GM12865 (cell line): ENCODE measurements at places on chromosomes 5 and 9.

DNA sequence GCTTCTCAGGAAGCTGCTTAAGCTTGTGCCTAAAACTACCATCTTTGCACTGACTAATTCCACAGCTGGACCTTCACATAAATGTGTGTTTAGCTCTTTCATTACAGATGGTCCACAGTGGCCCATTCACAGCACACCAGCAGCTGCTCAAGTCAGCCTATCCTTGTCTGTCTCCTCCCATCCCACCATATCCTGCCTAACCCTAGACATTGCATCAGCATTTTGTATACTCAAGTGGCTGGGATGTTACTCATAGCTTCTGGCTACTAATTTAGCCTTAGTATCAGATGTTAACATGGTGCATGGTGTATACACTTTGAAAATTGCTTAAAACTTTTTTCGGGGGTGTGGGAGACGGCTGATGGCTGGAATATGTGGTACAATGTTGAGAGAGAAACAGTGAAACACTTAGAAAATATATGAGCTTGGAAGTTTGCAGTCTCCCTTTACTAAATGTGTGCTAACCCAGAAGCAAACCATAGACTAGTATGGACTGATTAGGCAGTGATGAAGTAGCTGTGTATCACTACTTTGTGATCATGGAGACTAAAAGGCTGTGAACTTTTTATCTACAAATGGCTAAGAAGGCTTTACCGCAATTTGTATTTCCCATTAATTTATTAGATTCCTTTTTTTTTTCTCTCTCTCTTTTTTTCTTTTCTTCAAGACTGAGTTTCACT, 83.1 kb downstream of the JMY start:
- DNase-seq = no peak

DNA sequence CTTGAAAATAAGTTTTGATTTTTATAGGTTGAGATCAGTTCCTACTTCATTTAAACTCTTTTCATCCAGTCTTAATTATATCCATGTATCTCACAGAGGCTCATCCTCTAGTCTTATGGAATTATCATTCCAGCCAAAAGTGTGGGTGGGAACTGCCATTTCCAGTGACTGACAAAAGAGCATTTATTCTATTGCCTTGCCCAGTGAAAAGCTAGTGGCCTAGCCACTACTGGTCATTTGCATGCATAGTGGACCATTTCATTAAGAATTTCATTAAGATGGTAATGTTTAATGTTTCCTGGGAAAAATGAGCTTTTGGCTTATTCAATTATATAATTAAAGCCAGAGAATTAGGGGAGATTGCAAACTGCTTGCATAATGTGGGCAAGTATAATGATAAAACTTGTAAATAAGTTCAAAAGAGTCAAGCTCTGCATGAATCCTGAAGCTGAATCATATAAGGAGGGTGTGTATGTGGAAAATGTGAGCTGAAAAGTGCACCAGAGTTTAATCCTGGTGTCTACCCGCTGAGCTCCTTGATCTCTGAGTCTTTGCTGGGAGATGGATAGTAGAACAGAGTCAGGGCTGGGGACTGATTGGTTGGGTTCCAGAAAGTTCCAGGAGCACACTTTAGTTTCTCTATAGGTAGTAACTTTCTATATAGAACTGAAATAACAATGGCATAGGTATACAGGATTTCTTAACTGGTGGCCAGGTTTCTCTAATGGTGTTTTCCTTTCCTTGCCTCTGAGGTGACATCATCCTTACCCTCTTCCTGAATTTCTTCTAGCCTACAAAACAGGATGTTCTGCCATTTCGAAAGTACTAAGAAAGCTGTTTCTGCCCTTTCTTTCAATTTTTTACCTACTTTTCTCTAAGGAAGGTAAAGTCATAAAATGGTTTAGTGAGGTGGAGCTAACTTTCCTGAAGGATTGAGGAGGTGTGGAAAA, 78.5 kb downstream of the KIF4B start:
- no peak for DNase-seq

GRCh38 chr5:96434201-96434645, 1.2 kb upstream of the PCSK1 start:
- DNase-seq = peak; percentile 65

GRCh38 chr9:134891053-134891452, 10.4 kb downstream of the FCN2 start:
- DNase-seq = no peak

DNA sequence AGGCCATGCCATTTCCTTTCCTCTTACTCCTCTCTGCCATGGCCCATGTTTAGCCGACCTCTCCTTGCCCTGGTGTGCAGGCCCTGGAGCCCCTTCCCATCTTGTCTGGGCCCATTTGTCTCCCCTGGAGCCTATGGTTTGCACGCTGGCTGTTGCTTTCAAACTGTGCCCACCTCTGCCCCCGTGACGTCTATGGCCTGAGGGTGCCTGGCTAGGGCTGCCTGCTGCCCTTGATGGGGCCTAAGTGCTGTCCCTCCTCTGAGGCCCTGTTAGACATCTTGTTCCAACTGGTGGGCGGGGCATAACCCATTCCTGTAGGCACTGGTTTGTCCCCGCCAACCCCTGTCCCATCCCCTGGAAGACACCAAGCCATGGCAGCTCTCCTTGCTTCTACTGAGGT, 22.7 kb upstream of the ENHO start:
- DNase-seq = no peak

DNA sequence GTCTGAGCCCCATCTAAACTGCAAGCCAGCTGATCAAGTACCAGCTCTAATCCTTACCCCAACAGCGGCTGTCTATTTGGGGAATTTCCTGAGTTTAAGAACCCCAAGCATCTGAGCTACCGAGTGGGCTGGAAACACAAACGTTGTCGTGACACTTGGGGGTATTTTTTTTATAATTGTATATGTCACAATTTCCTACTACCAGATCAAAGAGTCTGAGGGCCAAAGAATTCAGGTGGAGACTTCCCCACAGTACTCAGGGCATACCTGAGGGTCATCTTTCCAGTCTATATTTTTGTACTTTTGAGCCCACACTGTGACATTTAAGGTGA, 42.8 kb downstream of the PTTG1 start:
- no peak for DNase-seq

DNA sequence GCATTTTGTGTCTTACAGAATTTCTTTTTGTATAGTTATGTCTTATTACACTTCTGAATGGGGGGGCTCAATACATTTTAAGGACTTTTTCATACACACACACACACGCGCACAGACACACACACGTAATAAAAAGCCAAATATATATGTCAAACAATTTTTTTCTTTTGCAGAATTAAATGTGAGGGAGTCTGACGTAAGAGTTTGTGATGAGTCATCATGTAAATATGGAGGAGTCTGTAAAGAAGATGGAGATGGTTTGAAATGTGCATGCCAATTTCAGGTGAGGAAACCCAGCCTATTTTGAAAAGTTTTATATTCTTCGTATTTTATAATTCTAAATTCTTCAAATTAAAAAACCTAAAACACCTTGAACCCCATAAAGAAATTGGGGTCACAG, 25.6 kb downstream of the TMEFF1 start:
- DNase-seq = no peak

DNA sequence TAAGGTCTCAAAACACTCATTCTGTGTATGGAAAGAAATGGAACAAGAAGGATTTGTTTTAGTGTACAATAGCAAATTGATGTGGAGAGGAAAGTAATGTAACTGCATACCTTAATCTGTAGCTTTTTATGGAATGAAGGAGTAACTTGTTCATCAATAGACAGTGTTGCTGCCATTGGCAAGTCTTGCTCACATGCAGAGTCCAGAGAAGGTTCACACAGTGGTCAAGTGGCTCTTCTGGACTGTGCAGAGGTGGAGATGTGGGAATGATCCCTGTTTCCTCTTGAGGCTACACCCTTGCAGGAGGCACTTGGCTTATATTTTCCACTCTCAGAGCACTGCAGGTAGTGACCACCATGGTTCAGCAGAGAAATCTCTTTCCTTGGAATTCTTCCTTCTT, 132.9 kb upstream of the ANKH start:
- no peak for DNase-seq

DNA sequence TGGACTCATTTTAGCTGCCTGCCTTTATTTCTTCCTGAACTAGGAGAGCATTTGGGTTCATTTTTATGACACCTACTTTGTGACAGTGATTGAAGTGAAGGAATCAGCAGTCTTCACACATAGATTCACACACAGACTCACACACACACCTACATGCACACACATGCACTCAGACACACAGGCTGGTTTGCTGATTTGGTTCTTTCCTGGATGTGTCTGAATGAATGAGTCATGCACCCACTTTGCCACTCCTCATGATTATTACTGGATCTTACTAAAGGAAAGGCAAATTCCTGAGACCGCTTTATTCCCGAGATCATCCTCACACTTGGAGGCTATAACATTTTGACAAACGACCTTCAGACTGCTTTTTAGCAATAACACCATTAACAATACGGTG, 529.5 kb downstream of the AGTPBP1 start:
- DNase-seq = no peak

- DNase-seq = no peak
Measured at GRCh38 chr5:120304663-120305062, 159.4 kb upstream of the PRR16 start.

DNA sequence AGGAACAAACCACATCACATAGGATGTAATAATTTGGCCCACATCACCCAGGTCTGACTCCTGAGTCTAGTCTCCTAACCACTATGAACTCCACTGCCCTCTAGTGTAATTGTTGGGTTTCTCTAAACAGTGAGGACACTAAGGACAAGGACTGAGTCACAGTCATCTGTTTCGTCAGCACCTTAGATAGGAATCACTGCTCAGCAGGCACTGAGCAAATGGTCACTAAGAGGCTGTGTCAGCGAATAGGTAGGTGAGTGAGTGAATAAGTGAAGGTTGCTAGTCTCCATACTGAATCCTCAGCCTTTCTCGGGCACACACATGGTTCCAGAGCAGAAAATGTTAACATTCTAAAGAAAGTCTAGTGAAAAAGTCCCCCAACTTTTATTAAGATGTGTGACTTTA, 278.6 kb downstream of the SPOCK1 start:
- DNase-seq = peak; percentile 43

- no peak for DNase-seq
Measured at GRCh38 chr5:83434946-83435345, 36.6 kb upstream of the VCAN start.

DNA sequence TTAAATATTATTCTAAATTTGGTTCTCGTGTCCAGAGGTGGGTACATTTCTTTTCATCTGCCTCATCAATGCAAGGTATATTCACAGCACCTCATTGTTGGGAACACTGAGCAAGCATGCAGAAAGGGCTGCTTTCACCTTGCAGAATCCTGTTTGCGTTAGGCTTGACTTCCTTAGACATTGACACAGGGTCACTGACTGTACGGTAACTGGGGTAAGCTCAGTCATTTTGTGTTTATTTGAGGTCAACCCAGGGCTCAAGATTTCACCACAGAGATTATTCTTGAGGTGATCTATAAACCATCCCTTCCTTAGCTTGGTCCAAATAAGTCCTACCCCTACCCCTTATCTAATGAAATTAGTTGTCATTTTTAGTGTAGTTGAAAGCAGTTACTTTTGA, 1.7 kb upstream of the PTPDC1 start:
- peak; percentile 43 for DNase-seq

GRCh38 chr9:4686112-4686511, 6.7 kb downstream of the CDC37L1 start:
- DNase-seq = no peak

GRCh38 chr5:178341851-178342140, 109.2 kb upstream of the PHYKPL start:
- no peak for DNase-seq

DNA sequence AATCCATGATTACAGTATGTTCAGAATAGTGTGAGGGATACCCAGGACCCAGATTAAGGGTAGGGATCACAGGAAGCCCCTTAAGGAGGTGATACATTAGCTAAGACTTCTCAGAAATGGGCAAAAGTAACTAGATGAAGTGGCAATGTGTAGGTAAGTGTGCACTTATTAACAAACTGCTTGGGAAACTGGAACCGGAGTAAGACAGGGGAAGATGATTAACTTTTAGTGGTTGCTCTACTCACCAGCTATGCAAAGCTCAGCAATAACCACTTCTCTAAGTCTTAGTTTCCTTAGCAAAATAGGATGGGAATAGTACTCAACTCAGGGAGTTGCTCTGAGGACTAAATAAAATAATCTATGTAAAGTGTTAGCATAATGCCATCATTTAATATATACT, 182.2 kb downstream of the MCTP1 start:
- DNase-seq = no peak

- DNase-seq = no peak
Measured at GRCh38 chr5:126543660-126544059, 51.4 kb downstream of the ALDH7A1 start.

GRCh38 chr9:80066931-80067330, 495.2 kb downstream of the TLE4 start:
- no peak for DNase-seq

- DNase-seq = no peak
Measured at GRCh38 chr9:98064623-98065392, 8.3 kb downstream of the NANS start.

- DNase-seq = no peak
Measured at GRCh38 chr5:640461-641330, 28.6 kb downstream of the CEP72 start.

- no peak for DNase-seq
Measured at GRCh38 chr9:121286973-121287741, 19.2 kb downstream of the GSN start.

- DNase-seq = no peak
Measured at GRCh38 chr9:84875193-84875592, 205.7 kb downstream of the NTRK2 start.

DNA sequence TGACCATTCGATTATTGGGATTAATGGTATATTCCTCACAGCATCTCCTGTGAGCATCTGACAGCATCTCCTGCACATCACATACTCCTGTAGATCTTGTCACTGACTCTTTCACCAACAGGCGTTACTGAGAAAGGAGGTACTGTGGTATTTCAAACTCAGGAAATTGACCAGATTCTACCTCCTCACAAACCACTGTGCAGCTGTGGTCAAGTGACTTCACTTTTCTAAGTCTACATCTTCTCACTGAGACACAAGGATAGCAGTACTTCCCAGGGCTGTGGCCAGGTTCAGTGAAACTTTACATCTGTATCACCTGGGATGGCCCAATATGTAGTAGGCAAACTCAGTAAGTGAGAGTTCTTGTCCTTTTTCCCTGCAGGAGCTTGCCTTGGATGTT, 332.3 kb upstream of the ADAMTSL1 start:
- DNase-seq = no peak

GRCh38 chr9:2493109-2493508, 128.5 kb upstream of the VLDLR start:
- DNase-seq = no peak

DNA sequence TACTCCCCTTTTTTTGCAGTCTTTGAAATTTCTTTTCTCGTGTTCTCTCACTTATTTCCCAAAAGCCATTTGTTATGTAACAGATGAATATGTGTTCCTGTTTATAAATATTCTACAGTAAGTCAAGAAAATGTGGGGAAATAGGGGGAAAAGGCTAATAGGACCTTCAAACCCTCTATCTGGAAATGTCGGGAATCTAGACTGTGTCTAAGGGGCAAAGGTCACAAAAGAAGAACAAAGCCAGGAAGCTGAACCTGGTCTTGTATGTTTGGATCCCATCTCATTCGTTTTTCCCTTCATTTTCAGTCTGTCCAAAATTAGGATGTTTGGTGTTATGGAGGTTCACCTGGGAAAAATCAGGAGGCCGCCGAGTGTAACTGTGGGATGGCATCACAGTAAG, 490.3 kb downstream of the NR2F1-AS1 start:
- no peak for DNase-seq
